ENCODE measurements at places on chromosomes 13 and 19.

DNA sequence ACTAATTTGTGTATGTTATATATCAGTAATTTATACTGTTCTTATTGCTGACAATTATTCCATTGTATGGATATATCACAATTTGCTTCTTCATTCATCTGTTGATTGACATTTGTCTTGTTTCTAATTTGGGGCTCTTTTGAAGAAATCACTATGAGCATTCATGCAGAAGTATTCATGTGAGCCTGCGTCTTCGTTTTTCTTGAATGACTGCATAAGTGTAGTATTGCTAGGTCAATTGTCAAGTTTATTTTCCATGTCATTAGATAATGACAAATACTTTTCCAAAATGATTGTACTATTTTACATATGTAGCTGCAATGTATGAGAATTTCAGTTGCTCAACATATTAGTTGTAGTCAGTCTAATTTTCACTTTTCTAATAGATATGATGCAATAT lies 1796.9 kb downstream of the SLITRK5 start:
- no peak for DNase-seq

GRCh38 chr13:79112016-79112415 lies 294.0 kb downstream of the RBM26 start:
- DNase-seq: no peak

- DNase-seq: no peak
Measured at GRCh38 chr13:105474983-105475610, 1060.4 kb downstream of the EFNB2 start.

GRCh38 chr13:98970330-98970729 lies 7.5 kb downstream of the DOCK9 start:
- DNase-seq: no peak

DNA sequence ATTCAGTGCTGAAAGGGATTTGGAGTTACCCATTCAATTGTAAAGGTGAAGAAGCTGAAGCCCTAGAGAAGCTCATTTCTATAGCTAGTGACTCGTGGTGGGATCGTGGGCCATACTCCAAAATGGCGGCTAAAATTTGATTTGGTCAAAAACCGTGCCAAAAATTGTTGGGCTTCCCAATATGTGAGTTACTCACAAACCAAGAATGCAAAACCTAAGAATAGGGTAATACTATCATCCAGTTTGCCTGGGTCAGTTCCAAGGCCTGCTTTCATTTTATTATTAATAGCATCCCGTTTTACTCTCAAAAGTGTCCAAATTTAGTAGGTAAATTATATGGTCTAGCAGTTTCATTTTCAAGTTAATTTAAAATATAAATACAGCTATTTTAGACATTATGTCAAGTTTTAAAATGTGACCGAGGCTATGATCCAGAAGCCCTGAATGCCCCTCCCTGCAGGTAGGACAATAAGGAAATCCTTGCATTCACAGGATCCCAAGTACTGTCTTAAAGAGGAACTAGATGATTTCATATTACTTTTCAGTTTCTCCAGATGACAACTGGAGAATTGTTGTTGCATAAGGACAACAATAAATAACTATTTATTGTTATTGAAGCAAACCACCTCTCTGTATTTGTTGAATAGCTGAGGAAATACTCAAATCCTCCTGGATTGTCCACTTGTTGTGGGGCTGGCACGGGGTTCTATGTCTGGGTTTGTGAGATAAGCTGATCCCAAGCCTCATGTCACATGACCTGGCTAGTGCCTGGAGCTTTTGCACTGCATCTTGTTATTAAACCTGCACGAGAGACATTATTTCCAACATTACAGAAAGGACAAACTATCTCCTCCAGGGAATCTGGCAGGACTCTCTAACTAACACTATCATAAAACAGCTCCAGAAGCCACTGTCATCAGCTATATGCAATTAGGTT lies 11.6 kb upstream of the RAP2A start:
- no peak for DNase-seq

GRCh38 chr19:33395561-33396550 lies 22.3 kb downstream of the CEBPG start:
- no peak for DNase-seq

DNA sequence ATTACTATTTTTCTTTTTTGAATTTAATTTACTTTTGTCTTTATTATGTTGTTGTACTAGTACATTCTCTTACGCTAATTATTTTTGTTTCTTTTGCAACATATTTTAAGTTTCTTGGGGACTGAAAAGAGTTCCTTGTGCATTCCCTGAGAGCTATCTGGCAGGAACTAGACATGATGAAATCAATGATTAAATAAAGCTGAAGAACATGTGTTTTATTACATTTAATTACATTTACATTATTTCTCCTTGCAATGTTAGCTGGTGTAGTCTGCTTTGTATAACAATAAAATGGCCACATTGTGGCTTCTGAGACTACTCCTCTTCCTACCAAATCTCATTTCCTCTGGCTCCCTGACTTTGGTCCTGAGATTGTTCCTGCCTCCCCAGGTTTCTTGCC lies 244.9 kb downstream of the NDFIP2 start:
- no peak for DNase-seq

GRCh38 chr19:639253-640160 lies at the start of gene FGF22:
Gene FGF22, plus strand, starts transcription at chr19:639879. Its CDS starts 47 bp downstream, at chr19:639926.
- peak; percentile 37 for DNase-seq

- no peak for DNase-seq
Measured at GRCh38 chr13:94298346-94298745, 181.1 kb downstream of the DCT start.

GRCh38 chr13:35886332-35887114 lies 244.7 kb downstream of the DCLK1 start:
- DNase-seq: no peak

DNA sequence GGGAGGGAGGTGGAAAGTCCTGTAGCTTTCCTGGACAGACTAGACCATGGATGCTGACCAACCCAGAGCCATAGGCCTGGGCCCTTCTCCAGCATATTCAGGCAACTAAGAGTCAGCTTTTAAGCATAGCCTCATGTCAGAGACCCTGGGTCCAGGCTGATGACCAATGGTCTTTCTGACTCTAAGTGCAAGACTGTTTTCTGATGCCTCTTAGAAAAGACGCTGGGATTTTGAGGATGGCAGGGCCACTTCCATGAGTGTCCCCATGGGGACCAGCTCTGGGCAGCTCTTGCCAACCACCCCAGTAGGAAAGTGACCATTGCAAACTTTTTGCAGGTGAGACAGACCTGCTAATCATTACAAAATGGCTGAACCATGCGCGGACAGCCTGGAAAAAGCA lies 135.6 kb upstream of the KL start:
- no peak for DNase-seq

DNA sequence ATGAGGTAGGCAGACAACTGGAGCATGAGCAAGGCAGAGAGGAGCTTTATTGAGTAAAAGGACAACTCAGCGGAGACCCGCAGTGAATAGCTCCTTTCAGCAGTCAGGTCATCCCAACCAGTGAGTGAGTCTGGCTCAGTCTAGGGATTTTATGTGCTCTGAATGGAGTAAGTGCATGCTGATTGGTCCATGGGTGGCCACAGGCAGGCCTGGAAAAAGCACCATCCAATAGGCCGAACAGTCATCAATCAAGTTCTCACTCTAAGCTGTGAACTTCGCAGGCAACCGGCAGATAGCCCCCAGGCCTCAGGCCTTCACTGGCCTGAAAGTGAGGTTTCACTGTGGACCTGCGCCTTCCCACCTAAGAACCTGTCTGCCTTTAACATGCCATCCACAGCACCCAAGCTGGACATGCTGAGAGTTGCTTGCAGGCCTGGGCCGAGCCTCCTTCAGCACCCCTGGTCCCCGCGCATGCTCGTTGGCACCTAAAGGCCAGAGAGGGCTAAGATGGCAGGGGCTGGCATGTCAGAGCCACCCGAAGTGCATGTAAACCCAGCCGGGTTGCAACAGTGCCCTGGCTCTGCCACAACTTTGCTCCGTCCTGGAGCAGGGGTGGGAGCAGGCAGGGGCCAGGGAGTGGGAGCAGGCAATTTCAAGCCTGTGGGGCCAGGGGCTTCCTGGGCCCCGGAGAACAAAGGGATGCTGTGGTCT lies 698.7 kb downstream of the SLITRK1 start:
- DNase-seq: no peak

GRCh38 chr19:45444318-45445041 lies 20.8 kb upstream of the ERCC1 start:
- no peak for DNase-seq

- DNase-seq: no peak
Measured at GRCh38 chr19:29662604-29663404, 2.5 kb upstream of the PLEKHF1 start.

- DNase-seq: no peak
Measured at GRCh38 chr19:55753401-55753800, 5.5 kb upstream of the RFPL4A start.

DNA sequence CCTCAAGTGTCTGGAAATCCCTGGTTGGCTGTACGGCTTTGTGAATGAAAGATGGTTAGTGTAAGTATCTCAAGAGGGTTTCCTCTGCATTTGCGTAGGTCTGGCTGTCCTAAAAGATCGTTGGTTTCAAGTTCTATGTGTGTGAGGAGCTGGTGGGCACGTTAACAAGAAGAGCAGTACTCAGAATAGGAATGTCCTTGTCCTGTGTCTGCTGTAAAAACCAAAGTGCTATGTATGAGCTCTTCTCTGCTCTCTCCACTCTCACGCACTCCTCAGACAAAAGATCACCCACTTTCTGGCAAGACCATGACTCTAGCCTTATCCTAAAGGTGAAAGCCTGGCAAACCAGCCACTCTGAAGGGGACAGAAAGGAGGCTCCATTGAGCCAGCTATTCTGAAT lies 39.1 kb downstream of the USP12 start:
- no peak for DNase-seq

- DNase-seq: no peak
Measured at GRCh38 chr19:28358633-28359032, 854.3 kb downstream of the UQCRFS1 start.

- DNase-seq: no peak
Measured at GRCh38 chr13:71090990-71091389, 776.0 kb downstream of the DACH1 start.

GRCh38 chr13:108987517-108987916 lies 358.1 kb downstream of the MYO16 start:
- DNase-seq: no peak

- no peak for DNase-seq
Measured at GRCh38 chr13:23716401-23716800, 146.2 kb downstream of the TNFRSF19 start.

DNA sequence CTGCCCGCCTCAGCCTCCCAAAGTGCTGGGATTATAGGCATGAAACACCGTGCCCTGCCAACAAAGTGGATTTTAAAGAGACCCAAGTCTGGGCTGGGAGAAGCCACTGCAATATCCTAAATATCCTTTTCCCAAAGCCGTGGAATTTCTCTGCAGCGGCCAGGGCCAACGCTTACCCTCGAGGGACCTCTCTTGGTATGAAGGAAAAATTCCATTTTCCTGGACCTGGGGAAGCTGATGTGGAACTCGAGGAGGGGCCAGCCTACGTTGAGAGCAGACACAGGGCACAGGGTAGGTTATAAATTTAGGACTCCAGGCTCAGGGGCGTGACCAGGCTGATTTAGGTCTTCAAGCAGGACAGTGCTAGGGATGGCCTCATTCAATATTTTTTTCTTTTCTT lies 17.7 kb upstream of the UPF1 start:
- DNase-seq: no peak

GRCh38 chr13:73970421-73971055 lies 163.7 kb downstream of the KLF12 start:
- DNase-seq: no peak

DNA sequence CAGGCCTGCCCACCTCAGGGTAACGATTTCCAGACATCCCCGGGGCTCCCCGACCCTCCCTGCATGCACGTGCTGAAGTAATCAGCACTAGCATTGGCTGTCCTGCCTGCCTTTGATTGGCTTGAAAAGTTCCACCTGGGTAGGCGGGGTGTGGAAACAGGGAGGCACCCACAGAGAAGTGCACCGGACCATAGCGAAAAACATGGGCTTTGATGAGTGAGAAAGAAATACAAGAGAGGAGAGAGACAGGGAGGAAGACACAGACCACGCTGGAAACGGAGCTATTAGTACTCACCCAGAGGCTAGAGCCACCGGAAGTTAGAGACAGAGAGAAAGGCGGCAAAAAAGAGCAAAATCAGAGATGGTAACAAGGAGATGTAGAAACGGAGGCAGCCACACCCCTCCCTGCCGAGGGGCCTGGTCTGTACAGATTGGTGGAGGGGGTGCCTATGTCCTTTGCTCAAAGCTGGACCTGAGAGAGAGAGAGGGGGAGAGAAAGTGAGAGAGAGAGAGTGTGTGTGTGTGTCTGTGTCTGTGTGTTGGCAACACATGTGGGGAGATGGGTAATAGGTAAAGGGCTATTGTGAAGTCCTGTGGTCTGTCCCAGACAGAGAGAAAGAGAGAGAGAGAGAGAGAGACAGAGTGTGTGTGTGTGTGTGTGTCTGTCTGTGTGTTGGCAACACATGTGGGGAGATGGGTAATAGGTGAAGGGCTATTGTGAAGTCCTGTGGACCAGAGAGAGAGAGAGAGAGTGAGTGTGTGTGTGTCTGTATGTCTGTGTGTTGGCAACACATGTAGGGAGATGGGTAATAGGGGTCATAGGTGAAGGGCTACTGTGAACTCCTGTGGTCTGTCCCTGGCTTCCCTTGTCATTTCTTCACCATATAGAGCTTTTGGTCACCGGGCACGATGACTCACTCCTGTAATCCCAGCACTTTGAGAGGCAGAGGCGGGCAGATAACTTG lies 2.9 kb downstream of the CGB3 start:
- no peak for DNase-seq

GRCh38 chr19:29666578-29667386 lies 1.5 kb downstream of the PLEKHF1 start:
- no peak for DNase-seq

- no peak for DNase-seq
Measured at GRCh38 chr19:37160153-37160552, 12.3 kb downstream of the ZNF585A start.

- no peak for DNase-seq
Measured at GRCh38 chr19:52748336-52748950, 13.6 kb upstream of the ZNF611 start.

DNA sequence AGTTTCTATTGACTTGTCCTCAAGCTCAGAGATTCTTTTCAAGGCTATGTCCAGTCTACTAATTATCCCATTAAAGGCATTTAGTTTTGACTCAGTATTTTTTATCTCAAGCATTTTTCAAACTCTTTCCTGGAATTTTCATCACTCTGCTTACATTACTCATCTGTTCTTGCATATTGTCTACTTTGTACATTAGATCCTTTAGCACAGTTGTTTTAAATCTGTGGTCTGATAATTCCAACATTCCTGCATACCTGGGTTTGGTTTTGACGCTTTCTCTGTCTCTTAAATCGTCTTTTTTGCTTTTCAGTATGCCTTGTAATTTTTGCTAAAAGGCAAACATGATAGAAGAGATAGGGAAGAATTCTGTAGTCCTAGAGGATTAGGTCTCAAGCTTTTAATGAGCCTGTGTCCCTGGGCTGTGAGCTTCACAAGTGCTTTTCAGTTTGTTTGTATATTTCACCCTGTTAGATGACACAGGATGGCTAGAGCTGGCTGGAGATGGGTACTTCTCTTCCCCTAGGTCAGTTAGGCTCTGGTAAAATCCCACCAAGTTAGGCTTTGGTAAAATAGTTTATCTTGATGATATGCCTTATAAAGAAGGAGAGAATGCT lies 46.1 kb upstream of the GPC6 start:
- DNase-seq: no peak

DNA sequence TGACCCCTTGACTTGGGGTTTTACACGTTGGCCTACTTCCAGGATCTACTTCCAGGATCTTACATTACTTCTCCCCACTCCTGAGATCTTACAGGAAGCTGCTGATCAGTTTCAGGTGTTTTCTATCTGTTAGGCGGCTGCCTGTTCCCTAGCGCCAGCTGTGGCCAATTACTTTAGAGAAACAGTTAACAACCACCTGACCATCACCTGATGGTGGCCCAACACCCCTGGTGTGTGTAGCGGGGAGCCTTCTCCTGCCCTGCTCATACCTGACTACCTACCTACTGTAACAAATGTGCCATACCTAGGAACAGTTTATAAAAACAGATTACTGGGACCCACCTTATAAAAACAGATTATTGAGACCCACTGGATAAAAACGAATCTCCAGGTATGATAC lies 2.8 kb upstream of the POP4 start:
- DNase-seq: no peak

Measured in retinal pigment epithelial cell (primary cell).